ENCODE measurements at places on chromosomes 2 and 18.

- no peak for DNase-seq
Measured at GRCh38 chr18:68948622-68949021, 150.7 kb downstream of the CCDC102B start.

DNA sequence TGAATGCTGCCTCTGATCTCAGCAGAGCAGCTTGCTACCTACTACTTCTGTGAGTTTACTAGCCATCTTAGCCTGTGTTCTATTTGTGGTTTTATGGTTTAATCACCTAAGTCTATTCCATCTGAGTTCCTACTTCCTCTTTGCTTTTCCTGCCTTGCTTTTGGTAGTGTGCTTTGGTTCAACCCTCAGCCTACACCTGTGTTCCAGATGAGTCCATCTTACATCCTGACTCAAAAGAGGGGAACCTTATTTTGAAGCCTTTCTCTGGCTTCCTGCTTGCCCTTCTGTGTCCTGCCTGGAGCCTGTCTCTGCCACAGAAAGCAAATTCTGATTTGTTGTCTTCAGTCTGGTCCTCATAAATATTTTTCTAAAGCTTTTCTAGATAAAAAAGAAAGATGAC is 530.3 kb upstream of the MEX3C start:
- no peak for DNase-seq

DNA sequence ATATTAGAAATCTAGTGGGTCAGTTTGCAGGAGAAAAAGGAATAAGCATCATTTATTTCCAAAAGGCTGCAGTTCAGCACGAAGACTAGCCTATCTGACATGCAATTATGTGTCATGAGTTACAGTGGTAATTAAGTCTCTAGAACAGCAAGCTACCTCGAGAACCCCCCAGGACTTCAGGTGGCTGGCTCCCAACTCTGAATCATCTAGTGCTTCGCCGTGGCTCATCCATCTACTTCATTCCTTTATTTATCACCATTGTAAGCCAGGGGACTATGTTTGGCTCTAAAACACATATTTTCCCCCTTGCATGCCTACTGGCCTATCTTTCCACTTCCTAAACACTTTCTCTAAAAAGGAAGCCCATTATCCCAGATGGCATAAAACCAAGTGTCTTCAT is 121.6 kb downstream of the TXNL1 start:
- no peak for DNase-seq

DNA sequence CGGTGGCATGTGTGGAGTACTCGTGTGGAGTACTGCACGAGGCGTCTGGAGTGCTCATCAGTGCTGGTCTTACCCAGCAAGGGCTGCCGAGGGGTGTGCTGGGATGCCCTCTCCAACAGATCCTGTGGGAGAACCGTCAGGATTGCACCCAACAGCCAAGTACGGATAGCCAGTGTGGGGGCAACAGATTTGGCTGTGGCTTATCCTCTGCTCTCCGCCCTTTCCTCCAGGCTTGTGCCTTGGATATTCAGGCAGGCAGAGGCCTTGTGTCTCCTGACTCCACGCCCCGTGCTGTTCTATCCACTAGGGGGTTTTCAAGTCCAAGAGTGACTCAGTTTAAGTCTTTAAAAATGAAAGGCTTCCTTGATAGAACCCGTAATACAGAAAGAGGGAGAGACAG is 321.0 kb upstream of the HS6ST1 start:
- DNase-seq: no peak

DNA sequence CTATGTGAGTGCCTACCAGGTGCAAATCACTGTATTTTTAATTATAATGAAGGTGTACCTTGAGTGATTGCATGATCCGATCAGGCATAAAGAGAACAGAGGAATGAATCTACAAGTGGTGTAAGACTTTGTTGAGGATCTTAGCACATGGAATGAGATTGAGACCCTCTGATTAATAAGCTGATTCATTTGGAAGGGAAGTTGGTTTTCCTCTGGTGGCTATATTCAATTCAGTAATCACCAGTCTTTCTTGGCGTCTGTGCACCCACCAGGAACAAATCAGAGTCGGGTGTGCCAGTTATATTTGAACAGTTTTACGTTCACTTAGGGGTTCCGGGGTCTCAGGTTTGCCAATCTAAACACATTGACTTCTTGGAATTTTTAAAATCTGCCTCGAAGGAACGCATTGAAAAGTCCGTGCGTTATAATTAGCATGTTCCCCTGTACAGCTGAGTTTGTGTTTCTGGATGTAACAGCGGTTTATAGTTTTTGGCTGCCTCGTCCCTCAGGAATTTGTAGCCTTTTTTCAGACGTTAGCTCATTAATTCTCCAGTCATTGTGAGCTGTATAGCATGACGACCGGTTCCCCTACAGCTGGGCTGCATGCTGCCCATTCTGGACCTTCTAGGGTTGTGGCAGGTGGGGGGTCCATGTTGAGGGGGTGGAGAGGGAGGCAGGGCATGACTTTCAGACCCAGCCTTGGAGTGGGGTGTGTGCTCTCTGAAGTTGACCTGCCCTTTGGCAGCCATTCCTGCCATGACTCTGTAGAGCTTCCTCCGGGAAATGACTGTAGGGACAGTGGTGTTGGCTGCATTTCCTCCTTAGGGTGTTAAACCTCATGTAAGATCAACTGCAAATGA is 20.3 kb downstream of the MYO1B start:
- DNase-seq: no peak

- no peak for DNase-seq
Measured at GRCh38 chr2:85326406-85327159, 1.2 kb downstream of the TGOLN2 start.

DNA sequence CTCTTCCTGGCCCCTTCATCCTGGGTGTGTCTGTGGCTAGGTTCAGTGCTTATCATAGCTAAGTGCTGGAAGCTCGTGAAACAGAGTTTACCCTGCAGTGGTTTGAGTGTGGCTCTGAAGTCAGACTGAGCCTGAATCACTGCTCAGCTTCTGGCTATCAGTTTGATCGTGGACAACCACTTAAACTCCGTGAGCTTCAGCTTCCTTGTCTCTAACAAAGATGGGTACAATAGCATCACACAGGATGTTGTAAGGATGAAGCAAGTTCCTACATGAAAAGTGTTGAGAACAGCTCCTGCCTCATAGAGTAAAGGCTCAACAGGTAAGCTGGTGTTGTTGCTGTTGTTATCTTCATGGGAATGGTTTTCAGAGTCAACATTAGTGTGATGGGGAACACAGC is 210.3 kb downstream of the CLIP4 start:
- no peak for DNase-seq
